MG63 (cell line): ENCODE measurements at places on chromosomes 6 and 20. TPM values are rescaled to one million over a fixed set of nuclear protein-coding genes. Genes with fewer than 3 reads are reported as not detected.

The OR2B6 gene
- total RNA-seq, result not detected in 2 replicates

The NELFE gene
- total RNA-seq, result 111 and 131 TPM in 2 replicates

The TBXT gene
- not detected in 2 replicates for total RNA-seq

The OTOR gene
- not detected in 2 replicates for total RNA-seq

The BICRAL gene
- total RNA-seq, result 0.40 and 2.3 TPM in 2 replicates

The MPC1 gene
- total RNA-seq, result 44.4 and 58.0 TPM in 2 replicates

The PRDM13 gene
- 0.07 TPM in 1 of 2 replicates, not detected in the other for total RNA-seq

The SIGLEC1 gene
- not detected in 2 replicates for total RNA-seq

DNA sequence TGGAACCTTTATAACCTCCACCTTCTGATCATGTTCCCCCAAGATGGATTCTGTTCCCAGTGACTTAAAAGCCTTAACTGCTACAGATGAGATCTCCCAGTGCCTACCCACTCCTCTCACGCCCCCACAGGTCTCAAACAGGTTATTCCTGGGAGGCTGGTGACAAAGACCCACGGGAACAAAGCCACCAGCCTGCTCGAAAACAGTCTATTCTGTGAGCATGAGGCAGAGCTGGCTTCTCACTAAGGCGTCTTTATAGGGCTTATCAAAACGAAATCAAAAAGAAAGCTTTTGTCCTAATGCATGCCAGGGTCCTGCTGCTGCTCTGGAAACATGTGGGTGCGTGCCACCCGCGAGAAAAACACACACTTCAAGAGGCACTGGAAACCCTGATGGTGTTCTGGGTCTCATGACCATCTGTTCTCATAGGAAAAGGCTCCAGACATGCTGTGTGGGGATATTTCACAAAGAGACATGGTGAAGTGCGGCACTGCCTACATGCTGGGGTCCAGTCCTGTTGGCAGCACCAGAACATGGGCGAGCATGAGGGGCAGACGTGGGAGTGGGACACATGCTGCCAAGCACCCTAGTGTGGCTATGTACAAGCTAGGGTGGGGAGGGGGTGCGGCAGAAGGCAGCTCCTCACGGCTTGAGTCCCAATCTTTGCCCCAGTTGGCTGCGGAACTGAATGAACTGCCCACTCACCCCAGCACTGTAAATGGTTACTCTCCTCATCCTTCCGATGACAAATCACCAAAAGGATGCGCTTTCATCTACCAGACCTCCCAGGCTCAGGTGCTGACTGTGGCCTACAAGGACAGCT, 2.1 kb downstream of the FKBP1A start:
- no peak for DNase-seq
